ENCODE measurements at places on chromosomes 5 and 9.

- DNase-seq, result peak; percentile 90
Measured at GRCh38 chr9:128245421-128246151, 30.2 kb downstream of the GOLGA2 start.

DNA sequence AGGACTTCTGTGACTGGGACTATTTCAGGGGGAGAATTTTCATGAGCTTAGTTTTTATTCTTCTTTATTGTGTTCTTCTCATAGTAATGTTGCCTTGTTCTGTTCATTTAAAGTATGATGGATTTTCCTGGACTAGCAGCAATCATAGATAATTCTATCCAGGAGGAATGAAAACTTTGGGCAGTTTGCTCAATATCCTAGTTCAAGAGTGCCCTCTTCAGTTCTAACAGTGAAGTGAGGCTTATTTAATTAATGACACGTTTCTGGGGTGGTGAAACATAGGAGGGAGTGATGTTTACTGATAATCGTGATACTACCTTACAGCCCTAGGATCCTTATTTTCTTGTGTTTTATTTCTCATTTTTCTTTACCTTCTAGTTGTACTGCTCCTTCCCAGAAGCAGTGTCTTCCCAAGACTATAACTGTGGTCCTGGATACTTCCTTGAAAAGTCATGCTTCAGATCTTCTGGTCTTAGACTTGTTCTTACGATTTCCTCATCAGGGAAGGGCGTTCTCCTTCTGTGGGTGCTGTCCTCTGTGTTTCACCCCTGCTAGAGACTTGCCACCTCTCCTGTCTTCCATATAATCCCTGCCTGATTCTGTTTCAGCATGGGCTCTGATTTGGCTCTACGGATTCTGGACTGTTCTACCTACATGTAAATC, 57.4 kb downstream of the CFAP95 start:
- no peak for DNase-seq

DNA sequence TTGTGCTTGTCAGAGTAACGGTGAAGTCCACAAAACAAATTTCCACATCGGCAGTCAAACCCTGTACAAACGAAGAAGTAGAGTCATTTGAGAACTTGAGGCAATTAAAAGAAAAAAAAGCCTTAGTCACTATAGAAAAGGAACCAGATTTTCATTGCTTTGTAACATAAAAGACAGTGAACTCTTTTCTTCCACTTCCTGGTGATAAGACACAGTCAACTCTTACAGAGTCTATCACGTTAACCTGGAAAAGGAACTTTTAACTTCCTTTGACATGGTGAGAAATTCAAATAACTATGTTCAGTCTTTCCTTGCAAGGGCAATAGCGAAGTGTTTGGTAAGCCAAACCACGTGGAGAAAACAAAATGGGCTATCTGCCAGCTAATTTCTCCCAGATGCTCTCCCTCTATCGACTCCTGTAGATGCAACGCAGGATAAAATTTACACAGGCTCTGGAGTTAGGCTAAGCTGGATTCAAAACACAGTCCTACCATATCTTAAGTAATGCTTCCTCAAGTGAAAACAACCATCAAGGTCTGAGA, 8.9 kb downstream of the ZFAND5 start:
- DNase-seq, result no peak

- no peak for DNase-seq
Measured at GRCh38 chr9:36902080-36902716, 131.9 kb downstream of the PAX5 start.

- DNase-seq, result no peak
Measured at GRCh38 chr9:87343816-87344430, 153.7 kb upstream of the DAPK1 start.

GRCh38 chr5:180608572-180609310, 17.4 kb upstream of the SCGB3A1 start:
- no peak for DNase-seq

GRCh38 chr5:2755076-2755680, 3.7 kb upstream of the IRX2 start:
- DNase-seq, result peak; percentile 66

GRCh38 chr5:94467954-94468930, 150.2 kb downstream of the KIAA0825 start:
- DNase-seq, result no peak

GRCh38 chr5:28726815-28727214, 1688.4 kb upstream of the CDH9 start:
- no peak for DNase-seq

GRCh38 chr9:91939978-91940377, 10.1 kb downstream of the ROR2 start:
- no peak for DNase-seq

GRCh38 chr9:121261107-121261460, 6.9 kb upstream of the GSN start:
- no peak for DNase-seq

DNA sequence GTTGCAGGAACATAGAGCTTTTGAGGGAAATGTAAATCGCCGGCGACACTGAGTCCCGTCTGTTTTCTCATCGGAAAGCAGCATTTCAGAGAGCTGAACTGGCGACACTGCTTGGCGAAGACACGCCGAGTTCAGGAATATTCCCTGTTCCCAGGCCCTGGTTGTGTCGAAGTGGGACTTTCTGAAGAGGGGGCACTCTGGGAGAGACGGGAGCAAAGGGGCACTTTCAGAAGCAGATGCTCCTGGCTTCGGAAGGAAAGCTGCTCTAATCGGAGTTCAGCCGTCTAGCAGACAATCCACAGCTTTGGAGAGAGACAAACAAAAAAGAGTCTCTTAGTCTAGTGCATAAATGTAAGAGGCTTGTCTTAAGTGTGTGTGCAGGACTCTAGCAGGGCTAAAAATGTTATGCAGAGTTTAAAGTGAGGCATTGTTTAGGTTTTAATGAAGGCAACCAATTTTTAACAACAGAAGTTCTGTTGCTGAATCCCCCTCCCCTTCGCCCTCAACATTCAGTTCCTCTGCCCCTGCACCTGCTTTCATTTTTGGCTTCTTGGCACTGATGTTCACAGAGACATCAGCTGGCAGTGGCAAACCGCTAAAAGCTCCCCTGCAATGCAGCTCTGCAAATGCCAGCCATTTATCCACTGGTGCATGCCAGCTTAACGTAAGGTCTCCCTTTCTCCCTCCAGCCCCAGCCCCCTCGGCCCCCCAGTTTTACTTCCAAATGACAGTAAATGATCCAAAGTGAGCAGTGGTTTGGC, 289.5 kb upstream of the MPDZ start:
- DNase-seq, result no peak

GRCh38 chr5:175235251-175235960, 208.6 kb downstream of the DRD1 start:
- DNase-seq, result no peak

DNA sequence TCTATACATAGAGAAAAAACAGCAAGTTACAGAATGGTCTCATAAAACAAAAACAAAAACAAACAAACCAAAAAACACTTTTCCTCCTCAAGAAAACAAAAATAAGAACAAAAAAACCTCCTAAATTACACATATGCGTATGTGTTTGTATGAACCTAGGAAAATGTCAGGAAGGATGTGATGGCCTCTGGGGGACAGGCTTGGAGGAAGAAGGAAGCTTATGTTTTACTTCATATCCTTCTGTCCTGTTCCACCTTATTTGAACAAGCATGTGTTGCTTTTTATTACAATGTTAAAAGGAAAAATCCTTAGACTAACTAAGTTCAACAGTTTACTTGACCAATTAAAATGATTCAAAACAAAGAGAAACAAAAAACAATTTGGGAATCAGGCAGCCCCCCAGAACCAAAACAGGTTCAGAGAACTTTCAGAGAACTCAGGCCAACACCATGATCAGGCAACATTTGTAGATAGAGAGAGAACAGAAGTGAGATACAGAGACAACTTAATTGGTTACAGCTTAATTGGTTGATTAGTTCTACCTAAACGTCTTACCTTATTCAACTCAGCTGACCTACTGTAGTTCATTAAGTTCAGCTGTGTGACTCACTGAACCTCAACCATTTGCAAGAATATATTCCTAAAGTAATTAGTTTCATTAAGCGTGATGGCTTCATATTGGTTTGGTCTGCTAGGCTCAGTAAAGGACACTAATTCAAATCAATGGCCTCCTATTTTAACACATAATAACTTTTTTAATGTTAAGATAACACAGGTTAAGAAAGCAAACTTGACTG, 10.1 kb downstream of the SPAAR start:
- DNase-seq, result no peak

DNA sequence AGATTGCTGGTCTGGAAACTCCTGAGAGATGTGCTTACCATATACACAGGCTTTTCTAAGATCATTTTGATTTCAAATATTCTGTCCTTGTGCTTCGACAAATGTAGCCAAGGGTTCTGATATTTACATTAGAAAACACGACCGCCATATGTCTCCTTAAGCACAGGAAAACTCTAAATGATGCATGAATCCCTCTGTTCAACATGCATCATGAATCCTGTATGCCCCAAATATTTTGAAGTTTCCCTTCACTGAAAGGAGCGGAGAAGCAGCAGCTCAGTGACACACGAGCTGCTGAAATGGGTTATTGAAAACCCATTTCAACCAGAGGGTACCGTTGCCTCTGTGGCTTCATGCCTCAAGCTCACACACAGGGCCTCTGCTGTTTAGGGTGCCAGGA, 74.4 kb downstream of the NREP start:
- DNase-seq, result no peak

- no peak for DNase-seq
Measured at GRCh38 chr5:35478856-35479682, 138.6 kb upstream of the SPEF2 start.

- DNase-seq, result no peak
Measured at GRCh38 chr5:14463629-14464028, 118.0 kb upstream of the OTULINL start.

DNA sequence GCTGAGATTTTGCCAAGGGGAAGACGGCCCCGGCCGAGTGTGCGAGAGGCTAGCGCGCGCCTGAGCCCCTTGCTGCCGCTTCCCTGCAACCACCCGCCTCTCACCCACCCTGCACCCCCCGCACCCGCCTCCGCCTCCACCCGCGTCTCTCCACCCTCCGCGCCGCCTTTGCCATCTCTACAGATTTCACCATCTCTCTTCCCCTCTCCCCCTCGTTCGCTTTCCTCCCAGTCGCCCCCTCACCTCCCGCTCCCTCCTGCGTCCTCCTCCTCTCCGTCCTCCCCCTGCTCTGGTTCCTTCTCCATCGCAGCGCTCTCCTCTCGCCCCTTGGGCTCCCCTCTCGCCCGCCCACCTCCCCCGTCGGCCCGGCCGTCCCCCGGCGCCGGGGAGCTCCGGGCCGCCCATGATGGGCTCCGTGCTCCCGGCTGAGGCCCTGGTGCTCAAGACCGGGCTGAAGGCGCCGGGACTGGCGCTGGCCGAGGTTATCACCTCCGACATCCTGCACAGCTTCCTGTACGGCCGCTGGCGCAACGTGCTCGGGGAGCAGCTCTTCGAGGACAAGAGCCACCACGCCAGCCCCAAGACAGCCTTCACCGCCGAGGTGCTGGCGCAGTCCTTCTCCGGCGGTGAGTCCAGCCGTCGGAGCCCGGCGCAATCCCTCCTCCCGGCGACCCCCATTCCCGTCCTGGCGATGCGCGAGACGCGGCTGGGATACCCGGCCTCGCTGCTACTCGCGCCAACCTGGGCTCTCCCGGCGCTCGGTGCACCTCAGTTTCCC, at the start of gene PRDM12:
Gene PRDM12, plus strand, starts transcription at position 344 of the 778 bp plus-strand sequence. Its CDS starts 60 bp downstream, at position 404.
- no peak for DNase-seq

DNA sequence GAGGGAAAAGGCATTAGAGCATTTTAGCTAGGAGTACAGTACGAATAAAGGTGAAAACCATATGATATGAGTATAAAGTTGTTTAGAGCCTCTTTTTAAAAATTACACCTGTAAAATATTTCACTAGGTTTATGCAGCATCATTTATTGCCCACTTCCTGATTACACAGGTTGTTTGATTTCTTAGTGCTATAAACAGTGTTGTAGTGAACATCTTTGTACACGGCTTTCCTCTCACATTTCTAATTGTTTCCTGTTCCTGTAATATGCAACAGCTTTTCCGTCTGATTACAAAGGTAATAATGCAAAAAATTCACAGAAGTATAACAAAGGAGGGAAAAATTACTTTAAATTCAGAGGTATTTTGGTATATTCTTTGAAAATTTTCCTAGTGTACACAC, 13.0 kb downstream of the STOM start:
- DNase-seq, result no peak

- no peak for DNase-seq
Measured at GRCh38 chr9:17191082-17191481, 56.2 kb downstream of the CNTLN start.

GRCh38 chr9:132760057-132760456, 89.8 kb downstream of the GTF3C4 start:
- no peak for DNase-seq

GRCh38 chr5:157359356-157360055, 93.6 kb downstream of the CYFIP2 start:
- DNase-seq, result no peak

GRCh38 chr5:79699763-79700400, 10.2 kb downstream of the CMYA5 start:
- no peak for DNase-seq

DNA sequence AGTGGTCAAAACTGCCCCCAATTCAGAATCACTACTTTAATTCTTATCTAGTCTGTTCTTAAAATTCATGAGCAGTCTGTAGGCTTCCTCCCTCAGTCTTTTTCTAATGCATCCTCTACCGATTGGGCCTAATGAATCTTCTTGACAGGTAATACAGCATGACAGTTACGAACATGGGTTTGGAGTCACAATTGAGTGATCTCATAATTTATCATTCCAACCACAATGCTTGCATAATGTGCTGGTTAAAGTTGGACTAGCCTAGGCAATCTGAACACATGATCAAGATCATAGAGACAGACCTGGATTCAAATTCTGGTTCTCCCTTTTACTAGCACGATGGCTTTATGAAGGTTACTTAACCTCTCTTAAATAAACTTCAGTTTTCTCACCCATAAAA, 33.1 kb upstream of the SETD9 start:
- no peak for DNase-seq

DNA sequence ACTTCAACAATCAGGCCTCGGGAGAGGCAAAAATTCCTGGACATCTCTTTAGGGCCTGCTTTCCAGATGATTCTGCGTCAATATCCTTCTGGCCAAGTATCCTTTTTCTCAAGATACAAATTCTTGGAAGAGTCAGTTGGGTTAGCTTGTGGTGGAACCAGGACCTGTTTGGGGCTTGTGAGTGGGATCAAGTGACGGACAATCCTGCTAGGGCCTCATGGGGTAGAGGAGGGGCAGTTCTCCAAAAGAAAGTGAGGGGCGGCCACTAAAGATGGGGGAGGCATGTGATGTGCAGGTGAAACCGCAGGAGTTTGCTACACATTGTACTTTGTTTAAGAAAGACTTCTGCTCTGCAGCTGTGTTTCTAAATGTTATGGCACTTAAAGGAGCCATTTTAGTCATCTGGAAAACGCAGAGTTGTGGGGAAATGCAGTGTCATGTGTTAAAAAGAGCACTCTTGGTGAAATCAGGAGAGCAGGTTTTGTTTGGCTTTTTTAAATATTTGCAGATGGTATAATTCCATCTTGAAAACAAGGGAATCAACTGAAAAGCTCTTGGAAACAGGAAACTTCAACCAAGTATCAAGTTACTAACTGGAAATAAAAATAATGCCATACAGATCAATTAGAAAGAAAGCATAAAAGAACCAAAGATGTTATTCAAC, 27.4 kb upstream of the GSN start:
- DNase-seq, result no peak

DNA sequence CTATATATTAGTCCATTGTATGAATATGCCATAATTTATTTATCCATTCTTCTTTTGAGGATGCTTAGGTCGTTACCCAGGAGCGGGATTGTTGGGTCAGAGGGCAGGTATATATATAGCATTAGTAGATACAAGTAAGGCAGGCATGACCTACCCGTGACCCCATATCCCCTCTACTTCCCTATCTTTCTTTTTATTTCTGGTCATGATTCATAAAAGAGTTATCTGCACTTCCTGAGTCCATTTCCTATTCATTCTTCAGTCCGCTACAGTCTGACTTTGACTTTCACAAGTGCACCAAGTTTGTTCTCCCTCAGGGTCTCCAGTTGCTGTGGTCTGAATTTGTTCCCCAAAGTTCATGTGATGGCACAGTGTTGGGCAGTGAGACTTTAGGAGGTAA, 6.9 kb downstream of the RHOBTB3 start:
- DNase-seq, result no peak
